Stimulated activated naive CD8-positive, alpha-beta T cell treated with anti-CD3 and anti-CD28 coated beads, Interleukin-15, Interleukin-2, amounts not matched to agents 100 U/mL and 50 U/mL, for 24 hours (primary cell): ENCODE measurements at places on chromosomes 6 and 20.

- peak; percentile 58 for DNase-seq
These were observed 98.8 kb downstream of the ASXL1 start for GRCh38 chr20:32456869-32457478.

GRCh38 chr20:43974695-43975094 is 60.0 kb downstream of the TOX2 start:
- DNase-seq: no peak

GRCh38 chr6:81476881-81477280 is 275.6 kb downstream of the TENT5A start:
- no peak for DNase-seq

DNA sequence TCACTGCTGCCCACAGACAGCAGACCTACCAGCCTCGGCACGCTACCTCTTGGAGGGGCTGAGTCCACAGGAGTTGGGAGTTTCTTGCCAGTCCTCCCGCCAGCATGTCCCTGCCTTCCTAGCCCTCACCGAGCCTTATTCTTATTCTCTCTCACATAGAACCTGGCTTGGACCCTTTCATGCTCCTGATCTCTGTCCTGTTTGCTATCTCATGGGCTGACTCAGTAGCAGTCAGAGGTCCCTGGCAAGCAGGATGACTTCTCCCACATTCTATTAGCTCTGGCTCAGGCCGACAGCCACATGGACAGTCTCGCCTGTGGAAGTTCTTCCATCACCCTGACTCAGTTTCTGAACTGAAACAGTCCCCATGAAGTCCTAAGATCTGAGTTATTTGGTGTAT is 313.2 kb upstream of the RNF24 start:
- no peak for DNase-seq

GRCh38 chr6:125203395-125203794 is 49.8 kb downstream of the TPD52L1 start:
- no peak for DNase-seq

DNA sequence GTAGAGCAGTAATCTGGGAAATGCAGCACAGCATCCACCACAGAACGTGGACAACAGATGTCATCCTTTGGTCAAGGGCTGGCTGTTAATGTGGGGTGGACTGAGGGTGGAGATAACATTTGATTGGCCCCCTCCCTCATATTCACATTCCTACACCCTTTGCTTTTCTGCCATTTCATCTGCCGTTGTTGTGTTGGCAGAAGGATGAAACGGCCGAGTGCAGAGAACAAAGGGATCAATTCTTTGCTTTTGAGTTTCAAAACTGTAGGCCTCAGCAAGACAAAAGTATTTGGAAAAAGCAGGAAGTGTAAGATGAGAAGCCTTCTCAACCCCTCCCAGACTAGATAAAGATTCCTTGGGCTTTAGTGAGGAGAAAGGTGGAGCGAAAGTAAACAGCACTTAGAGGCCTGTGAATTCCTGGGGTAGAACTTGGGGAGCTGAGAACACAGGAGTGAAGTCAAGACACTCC is 74.2 kb upstream of the PHIP start:
- no peak for DNase-seq

- DNase-seq: no peak
These were observed 62.1 kb downstream of the NOL4L start for GRCh38 chr20:32522776-32523612.

DNA sequence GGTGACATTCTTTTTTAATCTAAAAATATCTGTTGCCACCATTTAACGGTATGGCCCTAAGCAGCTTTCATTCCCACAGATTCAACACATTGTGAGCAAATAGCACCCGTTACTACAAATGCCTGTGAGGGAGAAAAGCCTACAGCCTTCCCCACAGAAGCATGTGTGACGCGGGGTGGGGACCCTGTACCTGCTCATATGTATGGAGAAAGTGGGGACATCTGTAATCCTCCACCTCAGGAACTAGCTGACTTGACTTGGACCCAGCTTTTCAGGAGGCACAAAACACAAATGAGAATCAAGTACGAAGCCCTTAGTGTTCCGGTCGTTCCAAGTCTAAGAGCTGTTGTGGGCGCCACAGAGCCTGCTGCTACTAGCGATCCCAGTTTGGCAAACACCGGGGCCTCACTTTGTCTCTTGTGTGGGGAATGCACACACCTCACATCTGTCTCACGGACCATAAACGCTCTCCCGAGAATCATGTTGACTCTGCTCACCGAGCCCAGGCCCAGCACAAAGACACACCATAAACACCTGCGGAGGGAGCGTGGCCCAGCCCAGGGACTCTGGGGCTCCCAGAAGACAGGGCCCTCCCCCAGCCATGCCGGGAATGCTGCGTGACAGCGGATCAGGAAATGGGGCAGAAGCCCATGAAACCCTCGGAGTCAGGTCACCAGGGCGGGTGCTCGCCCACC is 21.6 kb downstream of the DLL1 start:
- no peak for DNase-seq

- no peak for DNase-seq
These were observed 326.3 kb downstream of the UBE3D start for GRCh38 chr6:82739303-82739702.

- no peak for DNase-seq
These were observed 315.4 kb upstream of the SASH1 start for GRCh38 chr6:148027201-148027600.

GRCh38 chr6:53426667-53427270 is 78.0 kb upstream of the ELOVL5 start:
- DNase-seq: no peak

GRCh38 chr6:20141931-20142330 is 70.3 kb downstream of the MBOAT1 start:
- DNase-seq: no peak

GRCh38 chr6:100186552-100186951 is 192.5 kb upstream of the MCHR2 start:
- no peak for DNase-seq

DNA sequence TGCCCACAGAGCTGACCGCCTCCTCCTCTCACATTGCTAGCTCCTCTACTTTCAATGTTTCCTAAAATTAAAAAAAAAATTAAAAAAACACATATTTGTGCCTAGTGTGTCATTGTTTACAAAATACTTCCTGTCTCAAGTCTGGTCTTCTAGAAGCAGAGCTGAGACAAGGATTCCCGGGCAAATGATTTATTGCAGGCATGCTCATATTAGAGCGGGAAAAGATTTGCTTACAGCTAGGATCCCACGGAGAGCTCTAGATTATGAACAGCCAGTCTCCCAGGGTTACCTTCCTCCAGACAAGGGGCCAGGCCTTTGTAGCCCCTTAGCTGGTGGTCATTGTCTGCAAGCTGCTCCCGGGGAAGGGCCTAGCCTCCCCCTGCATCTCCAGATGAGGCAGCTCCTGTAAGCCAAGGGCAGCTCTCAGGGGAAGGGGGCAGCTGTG is 9.4 kb downstream of the PACSIN1 start:
- DNase-seq: no peak

- DNase-seq: no peak
These were observed 123.8 kb downstream of the TAF4 start for GRCh38 chr20:61941721-61942405.

GRCh38 chr20:63741676-63742380 is 2.3 kb downstream of the SLC2A4RG start:
- no peak for DNase-seq

DNA sequence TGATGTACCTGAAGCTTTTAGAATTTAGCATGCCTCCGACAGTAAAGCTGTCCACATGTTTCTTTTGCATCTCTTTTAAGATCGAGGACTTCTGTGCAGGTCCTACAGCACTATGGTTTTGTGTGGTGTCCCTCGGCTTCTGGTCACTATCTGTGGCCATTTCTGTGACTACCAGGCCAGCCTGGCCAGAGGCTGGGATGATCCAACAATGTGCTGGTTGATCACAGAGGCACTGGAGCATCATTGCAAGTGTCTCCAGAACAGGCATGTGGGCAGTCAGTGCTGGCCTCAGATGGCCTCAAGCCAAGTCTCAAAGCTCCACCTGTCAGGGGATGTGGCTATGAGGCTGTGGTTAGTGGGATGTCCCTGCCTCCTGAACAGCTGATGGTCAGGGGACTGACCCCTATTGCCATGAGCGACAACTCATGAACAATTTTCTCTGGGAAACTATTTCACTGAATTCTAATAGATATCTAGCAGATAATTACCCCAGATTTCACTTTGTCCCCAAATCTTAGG is 136.6 kb downstream of the SYNDIG1 start:
- DNase-seq: no peak

GRCh38 chr6:151389618-151390275 is 1.6 kb downstream of the ZBTB2 start:
- no peak for DNase-seq

DNA sequence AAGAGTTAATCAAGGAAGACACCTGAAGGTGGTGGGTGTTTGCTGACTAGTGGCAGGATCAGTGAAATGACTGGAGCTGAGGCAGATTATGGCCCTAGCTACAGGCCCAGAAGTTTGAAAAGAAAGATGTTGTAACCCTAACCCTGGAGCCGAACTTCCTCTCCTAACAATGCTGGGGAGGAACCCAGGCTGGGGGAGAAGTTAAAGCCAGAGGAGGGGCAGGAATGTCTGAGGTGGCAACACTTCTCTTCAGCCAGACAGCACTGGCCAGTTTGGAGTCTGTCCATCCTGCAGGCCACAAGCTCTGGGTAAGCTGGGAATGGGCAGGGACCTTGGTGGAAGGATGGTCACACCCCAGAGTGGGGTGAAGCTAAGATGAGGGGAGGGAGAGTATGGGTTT is at the start of gene LST1:
TSS of gene LST1 (plus strand) at position 270 of the 400 bp plus-strand sequence. CDS start 1,023 bp downstream, outside the sequence.
- DNase-seq: no peak

DNA sequence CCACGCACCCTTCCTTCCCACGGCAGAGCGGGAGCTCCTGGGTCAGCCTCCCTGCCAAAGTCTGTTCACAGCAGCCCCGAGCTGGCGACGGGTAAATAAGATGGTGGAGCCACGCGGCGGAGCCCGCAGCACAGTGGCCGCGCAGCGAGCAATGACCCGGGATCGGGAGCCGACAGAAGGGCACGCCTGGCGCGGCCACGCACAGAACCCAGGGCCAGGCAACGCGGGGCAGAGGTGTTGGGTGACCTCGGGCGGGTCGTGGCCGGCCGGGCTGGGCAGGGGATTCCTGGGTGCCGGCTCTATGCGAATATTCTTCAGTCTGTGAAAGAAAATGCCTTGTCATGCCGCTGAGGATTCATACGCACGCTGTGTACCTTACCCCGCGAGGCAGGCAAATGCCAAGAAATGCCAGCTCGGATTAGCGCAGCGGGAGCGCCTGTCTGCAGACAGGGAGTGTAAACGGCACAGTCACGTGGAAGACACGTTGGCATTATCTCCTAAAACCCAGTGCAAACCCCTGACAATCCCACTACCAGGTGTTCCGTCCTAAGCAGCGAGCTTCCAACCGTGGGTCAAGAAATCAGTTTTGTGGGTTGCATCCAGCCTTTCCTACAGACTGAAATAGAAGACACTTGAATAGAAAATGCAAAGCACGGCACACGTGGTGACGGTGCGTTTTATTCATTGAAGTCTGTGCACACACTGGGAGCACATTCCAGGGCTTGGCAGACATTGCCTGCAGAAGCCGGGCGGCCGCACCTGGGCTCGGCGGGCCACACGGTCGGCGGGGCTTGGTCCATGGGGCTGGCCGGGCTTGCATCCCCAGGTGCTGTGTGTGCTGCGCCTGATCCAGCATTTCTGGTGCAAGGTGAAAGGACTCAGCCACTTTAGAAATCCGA is 18.3 kb downstream of the CHRNA4 start:
- no peak for DNase-seq

GRCh38 chr6:90319044-90319443 is 22.4 kb upstream of the BACH2 start:
- no peak for DNase-seq

DNA sequence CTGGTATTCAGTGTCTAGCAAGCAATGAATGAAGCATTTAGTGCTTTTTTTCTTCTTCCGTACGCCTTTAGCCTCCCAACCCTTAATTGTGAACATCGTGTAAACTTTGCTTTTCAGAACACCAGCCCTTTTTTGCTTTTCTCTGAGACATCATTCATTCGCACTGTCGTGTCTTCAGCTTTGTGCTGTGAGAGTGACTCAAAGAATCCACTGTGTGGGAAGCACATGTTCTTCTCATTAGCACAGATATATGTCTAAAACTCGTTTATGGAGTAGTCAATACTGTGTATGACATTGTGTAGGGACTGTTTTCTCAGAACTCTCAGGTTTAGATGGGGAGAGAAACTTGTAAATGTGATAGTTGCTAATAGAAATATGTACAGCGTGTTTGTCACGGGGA is 279.1 kb downstream of the FARS2 start:
- DNase-seq: no peak

DNA sequence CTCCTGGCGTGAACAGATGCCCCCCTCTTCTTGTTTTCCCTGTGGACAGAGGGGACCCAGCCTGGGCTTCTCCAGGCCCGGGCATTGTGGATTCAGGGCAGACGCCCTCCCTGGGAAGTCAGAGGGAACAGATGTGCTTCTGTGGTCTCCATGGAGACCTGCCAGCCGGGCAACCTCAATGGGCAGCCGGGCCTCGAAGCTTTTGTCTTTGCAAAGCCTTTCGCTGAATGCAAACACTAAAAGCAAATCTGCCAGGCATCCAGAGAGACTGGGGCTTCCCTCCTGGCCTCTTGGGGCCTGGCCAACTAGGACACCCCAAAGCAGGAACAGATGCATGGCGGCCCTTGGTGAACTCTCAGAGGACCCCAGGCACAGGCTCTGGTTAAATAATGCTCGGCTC is 370.0 kb upstream of the SULF2 start:
- DNase-seq: no peak

DNA sequence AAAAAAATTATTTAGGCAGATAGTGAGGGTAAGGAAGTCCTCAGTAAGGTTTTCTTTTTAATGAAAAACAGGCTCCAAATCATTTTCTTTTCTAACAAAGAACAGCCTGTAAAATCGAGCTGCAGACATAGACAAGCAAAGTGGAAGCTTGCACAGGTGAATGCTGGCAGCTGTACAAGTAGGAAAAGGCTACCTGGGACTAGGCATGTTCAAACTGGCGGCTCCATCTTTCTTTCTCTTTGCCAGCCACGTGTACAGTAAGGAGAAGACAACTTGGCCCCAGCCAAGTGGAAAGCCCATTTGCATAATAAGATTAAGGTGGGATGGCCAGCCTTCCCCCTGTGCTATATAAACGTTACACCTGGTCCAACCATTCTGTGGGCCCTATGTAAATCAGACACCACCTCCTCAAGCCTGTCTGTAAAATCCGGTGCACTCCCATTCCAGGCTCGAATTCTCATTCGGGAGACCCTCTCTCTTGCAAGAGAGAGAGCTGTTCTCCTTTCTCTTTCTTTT is 27.0 kb upstream of the SLC2A12 start:
- DNase-seq: no peak
